ENCODE measurements at places on chromosomes 3 and 15.
A peak's percentile ranks its signal among the peaks of the same experiment; 100 is the strongest.

- DNase-seq = no peak
Observed at GRCh38 chr3:152836269-152836668, 1.3 kb downstream of the P2RY1 start.

GRCh38 chr3:17823816-17824215 lies 81.4 kb upstream of the TBC1D5 start:
- DNase-seq = no peak

DNA sequence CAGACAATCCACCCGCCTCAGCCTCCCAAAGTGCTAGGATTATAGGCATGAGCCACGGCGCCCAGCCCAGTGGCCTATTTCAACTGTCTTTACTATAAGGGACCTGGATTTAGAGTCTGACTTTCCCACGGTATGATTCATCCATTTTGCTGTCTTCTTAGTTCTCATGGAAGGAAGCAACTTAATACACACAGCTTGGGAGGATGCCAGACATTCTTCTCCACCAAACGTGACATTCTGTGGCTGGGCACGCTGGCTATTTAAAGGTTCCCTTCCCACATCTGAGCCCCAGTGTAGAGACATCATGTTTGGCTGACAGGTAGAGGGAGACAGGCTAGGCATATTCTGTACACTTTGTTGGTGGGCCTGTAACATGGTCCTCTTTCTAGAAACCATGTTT lies 26.2 kb downstream of the FAM43A start:
- no peak for DNase-seq

DNA sequence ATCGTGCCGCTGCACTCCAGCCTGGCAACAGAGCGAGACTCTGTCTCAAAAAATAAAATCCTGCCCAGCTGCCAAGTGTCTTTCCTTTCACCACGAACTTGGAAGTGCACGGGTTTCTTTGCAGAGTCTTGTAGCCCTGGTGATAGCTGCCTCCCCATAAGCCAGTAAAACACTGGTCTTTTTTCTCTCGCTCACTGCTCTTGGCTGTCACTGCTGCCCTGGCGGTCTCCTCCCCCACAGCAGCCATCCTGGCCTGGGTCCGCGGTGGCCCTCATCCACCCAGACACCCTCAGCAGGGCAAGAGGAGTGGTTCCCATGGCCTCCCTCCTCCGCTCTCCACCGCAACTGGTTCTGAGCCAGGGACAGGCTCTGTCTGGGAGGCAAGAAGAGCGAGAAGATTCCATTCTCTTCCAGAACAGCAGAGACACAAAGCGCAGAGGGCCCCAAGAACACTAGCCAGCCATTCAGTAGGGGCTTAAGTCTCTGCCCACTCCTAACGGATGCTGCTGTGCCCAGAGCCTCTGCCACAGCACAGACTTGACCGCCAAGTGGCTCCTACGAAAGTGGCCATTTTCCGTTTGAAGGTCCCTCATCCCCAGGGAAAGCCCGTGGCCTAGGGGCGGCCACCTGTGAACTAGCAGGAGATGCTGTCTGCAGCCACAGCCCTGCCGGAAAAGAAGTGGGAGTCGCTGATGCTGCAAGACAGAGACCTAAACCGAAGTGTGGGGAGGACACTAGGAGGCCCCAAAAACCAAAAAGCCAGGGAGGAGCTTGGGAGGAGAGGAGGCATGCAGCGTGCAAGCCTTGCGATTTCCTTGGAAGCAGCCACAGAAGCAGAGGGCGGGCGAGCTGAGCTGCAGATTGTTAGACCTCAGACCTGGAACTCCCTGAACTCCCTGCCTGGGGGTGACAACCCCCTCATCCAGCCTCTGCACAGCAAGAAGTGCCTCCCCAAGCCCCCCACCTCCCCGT lies 44.1 kb downstream of the KLHL25 start:
- DNase-seq = no peak

- DNase-seq = peak; percentile 80
Observed at GRCh38 chr15:78396976-78397375, 41.0 kb upstream of the IREB2 start.

- DNase-seq = peak; percentile 5
Observed at GRCh38 chr3:65284961-65285360, 597.2 kb upstream of the ADAMTS9 start.

GRCh38 chr3:178001670-178002101 lies 534.5 kb upstream of the KCNMB2 start:
- DNase-seq = no peak

DNA sequence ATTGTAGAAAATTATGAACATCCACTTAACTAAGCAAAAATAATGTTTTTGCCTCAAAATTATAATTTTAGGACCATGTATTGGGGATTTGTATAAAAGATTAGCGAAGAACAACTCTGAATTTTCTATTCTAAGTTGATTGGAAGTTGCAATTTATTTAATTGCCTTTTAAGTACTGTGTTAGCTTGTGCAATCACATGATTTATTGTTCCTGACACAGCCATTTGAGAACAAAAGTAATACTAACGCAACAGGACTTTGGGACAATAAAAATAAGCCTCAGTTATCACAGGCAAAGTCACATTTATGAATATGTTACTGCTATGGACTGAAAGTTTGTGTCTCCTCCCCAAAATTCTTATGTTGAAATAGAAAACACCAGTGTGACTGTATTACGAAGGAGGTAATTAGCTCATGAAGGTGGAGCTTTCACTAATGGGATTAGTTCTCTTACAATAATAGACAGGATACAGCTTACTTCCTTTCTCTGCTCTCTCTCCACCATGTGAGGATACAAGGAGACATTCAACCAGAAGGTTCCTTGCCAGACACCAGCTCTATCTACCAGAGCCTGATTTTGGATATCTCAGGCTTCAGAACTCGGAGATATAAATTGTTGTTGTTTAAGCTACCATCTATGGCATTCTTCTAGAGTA lies 745.9 kb downstream of the ZBBX start:
- peak; percentile 37 for DNase-seq

DNA sequence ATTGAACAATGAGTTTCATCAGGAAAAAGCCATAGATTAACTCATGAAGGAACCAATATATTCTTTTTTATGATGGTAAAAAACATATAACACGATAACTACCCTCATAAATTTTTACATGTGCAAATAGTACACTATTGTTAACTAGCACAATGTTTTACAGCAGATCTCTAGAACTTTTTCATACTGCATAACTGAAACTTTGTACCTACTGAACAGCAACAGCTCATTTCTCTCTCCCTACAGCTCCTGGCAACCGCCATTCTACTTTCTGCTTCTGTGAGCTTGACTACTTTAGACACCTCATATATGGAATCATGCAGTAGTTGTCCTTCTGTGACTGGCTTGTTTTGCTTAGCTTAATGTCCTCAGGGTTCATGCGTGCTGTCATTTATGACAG lies 235.4 kb downstream of the NFKBIZ start:
- DNase-seq = peak; percentile 75

GRCh38 chr15:35695003-35695402 lies 149.0 kb upstream of the DPH6 start:
- no peak for DNase-seq

GRCh38 chr15:65097651-65098263 lies 17.2 kb downstream of the UBAP1L start:
- DNase-seq = no peak

- no peak for DNase-seq
Observed at GRCh38 chr15:101844916-101845315, 32.9 kb downstream of the OR4F15 start.

DNA sequence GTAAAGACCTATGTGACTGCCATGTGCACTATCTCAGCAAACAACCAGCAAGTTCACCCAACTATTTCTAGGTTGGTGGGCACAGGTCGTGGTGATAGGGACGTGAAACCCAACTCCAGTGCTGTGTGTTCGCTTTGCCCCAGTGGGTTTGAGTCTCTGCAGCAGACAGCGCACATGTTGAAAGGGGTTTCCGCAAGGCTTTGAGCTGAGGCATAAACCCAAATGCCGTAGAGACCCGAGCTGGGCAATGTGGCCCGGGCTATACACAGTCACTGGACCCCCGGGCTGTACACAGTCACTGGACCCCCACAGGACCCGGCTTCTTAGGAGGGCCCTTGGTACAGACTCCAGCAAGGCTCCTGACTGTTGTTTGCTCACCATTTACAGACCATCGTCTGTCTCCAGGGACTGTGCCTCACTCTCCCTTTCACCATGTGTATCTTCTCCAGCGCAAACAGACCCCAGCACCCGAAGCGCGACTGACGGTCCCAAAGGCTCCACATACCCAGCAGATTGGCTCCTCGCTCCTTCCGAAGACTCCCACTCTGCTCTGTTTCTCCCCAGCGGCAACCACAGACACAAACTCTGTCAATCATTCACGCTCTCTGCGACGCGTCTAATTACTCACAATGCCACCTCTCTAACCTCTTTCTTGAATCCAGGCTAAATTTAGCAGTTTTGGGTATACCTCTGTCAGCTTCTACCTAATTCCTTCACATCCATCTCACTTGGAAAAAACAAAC lies 31.2 kb downstream of the PCSK6 start:
- no peak for DNase-seq

GRCh38 chr3:66376568-66376967 lies 124.3 kb downstream of the LRIG1 start:
- peak; percentile 55 for DNase-seq

GRCh38 chr3:52086461-52086860 lies 30.1 kb upstream of the DUSP7 start:
- DNase-seq = no peak

- no peak for DNase-seq
Observed at GRCh38 chr3:44682182-44682896, 30.1 kb upstream of the ZNF502 start.

- peak; percentile 44 for DNase-seq
Observed at GRCh38 chr3:46208167-46208704, at the start of gene CCR1. TSS of gene CCR1 (minus strand) at chr3:46208313. CDS start at chr3:46204313, 4,000 bp downstream.

DNA sequence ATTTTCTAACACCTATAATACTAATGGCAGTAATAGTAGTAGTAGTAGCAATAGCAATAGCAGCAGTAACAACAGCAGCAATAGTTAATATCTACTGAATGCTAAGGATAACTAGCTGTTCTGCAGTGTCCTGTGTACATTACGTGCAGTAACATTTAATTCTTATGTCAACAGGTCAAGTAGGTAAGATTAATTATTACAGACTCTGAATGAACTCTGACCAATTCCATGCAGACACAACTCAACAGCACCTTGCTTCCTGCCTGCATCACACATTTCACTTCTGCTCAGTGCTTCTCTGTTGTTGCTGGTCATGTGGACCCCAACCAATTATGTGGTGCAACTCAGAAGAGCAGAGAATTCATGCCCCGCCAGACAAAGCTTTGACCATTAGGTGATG lies 39.9 kb upstream of the ARHGEF26 start:
- peak; percentile 73 for DNase-seq

DNA sequence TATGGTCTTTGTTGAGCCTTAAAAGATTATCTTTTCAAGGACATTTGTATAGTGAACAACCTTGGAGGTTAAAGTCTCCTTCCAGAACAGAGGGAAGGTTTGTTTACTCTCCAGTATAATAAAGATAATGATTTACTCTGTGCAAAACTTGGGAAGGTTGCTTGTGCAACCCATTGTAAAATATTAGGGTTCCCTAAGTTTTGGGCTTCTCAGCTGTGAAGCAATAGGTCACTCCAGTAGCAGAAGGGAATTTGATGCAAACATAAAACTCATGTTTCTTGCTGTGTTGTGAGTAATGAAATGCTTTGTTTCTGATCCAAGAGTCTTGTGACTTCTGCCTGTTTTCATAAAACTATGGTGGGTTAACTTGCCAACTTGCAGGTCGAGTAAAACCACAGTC lies 177.5 kb downstream of the SUCNR1 start:
- DNase-seq = peak; percentile 70

- no peak for DNase-seq
Observed at GRCh38 chr3:14507305-14507741, 32.8 kb downstream of the GRIP2 start.

DNA sequence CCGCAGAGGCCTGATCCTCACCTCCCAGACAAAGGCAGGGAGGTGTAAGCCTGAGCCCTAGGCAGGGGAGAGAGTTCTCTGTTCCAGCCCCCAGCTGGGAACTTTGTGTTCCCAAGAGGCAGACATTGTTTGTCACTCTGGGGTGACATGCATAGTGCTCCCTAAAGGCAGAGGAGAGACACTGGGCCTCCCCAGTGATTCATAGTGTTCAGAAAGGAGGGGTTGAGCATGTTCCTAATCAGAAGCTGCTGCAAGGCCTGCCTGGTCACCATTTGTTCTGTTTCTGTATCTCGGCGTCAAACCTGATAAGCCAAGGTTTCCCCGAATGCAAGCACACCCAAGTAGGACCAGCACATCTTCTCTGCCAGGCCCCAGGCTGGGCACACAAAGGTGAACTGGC lies 24.0 kb upstream of the SLC6A6 start:
- DNase-seq = no peak

DNA sequence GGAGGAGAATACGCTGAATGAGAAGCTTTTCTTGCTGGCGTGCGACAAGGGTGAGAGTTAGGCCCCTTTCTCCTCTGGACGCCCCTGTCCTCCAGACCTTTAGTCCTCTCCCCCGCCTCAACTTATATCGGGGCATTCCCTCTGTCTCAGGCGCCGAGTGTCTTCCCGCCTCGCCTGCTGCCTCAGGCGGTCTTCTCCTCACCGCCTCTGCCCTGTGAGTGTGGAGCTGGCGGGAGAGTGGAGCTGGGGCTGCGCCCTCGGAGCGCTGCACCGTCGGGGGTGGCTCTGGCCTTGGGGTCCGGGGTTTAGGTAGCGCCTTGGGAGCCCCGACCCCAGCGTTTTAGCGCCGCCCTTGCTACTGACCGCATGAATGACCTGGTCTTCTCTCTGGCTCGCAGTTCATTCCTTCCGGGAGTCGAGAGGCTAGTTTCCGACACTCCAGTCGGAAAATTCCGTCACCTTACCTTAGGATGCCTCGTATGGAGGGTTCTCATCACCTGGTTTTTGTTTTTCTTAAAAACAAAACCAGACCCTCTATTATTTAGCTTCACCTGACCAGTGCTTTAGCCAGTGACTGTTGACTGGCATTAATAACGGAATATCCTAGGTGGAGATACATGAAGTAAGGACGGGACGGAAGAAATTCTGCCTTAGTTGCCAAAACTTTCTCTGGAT lies 985 bp downstream of the TRPC1 start:
- DNase-seq = no peak

DNA sequence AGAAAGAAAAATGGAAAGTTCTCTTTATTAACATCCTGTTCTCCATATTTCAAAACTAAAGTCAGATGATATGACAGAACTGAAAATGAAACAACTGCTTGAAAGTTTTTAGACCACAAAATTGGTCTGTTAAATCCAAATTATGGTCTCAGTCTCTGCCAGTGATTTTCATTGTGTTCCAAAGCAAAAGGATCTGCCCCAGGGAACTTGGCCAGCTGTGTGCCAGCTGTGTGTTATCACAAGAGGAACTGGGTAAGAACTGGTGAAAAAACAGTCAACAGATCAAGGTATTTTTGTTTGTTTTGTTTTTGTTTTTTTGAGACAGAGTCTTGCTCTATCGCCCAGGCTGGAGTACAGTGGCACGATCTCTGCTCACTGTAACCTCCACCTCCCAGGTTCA lies 323.3 kb downstream of the CTNNB1 start:
- no peak for DNase-seq

DNA sequence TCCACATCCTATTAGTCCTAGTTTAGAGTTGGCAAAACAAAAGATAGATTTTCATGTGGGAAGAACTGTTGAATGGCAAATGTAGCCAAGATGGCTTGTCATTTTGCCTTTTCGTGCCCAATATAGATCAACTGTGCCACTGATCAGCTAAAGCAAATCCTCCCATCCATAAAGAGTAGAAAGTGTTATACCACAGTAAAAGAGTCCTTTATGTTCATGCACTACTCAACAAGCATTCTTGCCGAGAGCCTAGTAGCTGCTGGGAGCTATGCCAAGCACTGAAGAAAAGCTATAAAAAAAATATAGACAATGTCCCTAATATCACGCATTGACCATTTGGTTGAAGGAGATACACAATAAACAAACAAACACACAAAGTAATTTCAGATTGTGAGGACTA lies 225.2 kb downstream of the KCNMB2 start:
- no peak for DNase-seq

GRCh38 chr15:25763331-25763751 lies 99.8 kb downstream of the ATP10A start:
- DNase-seq = peak; percentile 43
